ENCODE measurements at places on chromosomes 1 and 21.

DNA sequence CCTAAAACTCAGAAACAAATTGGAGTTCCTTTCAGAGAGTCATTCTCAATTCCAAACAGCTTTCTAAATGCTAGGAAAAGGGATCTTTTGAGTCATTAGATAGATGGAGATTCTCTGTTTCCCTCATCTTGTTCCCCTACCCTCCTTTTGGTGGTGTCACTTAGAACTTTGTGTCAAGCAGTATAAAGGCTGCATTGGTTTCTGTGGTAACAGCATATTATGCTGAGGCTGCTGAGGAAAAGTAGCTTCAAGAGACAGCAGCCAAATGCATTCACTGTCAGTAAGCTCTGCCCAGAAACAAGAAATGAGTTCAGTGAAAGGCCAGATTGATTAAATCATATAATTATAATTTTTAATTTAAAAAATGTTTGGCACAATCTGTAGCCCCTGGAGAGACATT, 144.1 kb downstream of the LRRC40 start:
- DNase-seq: no peak

- no peak for DNase-seq
These were observed 13.9 kb downstream of the LSS start for GRCh38 chr21:46214478-46215340.

- DNase-seq: no peak
These were observed 56.1 kb upstream of the TLR5 start for GRCh38 chr1:223199094-223199647.

GRCh38 chr1:156885314-156885713, 8.2 kb upstream of the PEAR1 start:
- no peak for DNase-seq

GRCh38 chr1:161216945-161217712, 2.0 kb downstream of the FCER1G start:
- DNase-seq: no peak

GRCh38 chr1:32266921-32267591, 16.0 kb downstream of the LCK start:
- no peak for DNase-seq

All from activated CD8-positive, alpha-beta memory T cell treated with anti-CD3 and anti-CD28 coated beads for 24 hours (primary cell).